ENCODE measurements at places on chromosomes 6 and 20.

DNA sequence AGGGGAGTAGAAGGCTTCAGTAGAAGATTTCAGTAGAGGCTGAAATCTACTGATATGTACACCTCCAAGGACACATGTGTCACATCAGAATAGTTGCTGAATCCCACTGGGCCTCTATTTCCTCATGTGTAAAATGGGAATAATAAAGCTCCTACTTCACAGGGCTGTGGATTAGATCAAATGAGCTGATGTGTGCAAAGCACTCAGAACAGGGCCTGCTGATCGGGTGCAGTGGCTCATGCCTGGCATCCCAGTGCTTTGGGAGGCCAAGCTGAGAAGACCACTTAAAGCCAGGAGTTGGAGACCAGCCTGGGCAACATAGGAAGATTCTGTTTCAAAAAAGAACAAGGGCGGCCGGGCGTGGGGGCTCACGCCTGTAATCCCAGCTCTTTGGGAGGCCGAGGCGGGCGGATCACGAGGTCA lies 8.1 kb upstream of the AP5S1 start:
- no peak for DNase-seq

DNA sequence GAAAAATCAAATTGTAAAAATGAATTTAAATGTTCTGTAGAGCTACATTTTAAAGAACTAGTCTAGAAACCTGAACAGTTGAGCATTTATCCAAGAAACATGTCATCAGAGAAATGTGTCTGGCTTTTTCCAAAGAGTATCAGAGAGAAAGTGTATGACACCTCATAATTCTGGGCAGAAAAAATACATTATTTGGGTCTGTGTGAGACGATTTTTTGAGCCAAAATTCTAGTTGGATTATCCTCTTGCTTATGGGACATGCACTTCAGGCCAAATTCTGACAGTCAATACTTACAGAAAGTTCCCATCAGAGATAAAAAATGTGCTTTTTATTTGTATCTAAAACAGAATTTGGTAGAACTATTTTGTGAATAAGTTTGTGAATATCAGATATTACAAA lies 1242.7 kb downstream of the EPHA7 start:
- DNase-seq: no peak

DNA sequence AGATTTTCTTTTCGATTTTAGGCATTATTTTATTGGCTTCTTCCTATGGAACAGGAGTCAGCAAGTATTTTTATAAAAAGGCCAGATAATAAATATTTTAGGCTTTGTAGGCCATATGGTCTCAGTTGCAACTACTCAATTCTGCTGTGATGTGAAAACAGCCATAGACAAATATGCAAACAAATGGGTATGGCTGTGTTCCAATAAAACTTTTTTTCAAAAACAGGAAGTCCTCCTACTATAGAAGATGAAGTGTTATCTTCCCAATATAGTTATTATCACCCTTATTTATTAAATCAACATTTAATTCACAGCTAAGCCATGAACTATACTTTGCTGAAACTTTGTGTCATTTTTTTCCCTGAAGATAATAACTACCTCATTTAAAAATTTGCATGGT lies 57.2 kb downstream of the CHD6 start:
- DNase-seq: no peak

- no peak for DNase-seq
These were observed 84.0 kb upstream of the ZNF217 start for GRCh38 chr20:53677447-53678314.

GRCh38 chr6:26097268-26097875 lies 10.1 kb downstream of the HFE start:
- peak; percentile 47 for DNase-seq

DNA sequence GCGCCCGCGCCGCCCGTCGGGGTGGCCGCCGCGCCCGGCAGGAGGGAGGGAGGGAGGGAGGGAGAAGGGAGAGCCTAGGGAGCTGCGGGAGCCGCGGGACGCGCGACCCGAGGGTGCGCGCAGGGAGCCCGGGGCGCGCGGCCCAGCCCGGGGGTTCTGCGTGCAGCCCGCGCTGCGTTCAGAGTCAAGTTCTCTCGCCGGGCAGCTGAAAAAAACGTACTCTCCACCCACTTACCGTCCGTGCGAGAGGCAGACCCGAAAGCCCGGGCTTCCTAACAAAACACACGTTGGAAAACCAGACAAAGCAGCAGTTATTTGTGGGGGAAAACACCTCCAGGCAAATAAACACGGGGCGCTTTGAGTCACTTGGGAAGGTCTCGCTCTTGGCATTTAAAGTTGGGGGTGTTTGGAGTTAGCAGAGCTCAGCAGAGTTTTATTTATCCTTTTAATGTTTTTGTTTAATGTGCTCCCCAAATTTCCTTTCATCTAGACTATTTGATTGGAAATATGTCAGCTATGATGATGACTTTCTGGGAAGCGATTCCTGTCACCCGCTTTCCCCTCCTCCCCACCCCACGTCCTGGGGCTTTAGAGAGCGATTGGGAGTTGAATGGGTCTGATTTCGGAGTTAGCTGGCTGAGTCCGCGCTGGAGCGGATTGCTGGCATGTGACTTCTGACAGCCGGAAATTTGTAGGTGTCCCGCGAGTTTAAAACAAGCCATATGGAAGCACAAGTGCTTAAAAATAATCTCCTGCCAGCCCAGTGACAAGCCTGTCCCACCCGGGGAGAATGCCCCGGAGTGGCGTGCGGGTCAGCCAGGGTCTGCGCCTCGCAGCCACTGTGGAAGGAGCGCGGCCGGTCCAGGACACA lies 1.1 kb downstream of the ESR1 start:
- peak; percentile 40 for DNase-seq

DNA sequence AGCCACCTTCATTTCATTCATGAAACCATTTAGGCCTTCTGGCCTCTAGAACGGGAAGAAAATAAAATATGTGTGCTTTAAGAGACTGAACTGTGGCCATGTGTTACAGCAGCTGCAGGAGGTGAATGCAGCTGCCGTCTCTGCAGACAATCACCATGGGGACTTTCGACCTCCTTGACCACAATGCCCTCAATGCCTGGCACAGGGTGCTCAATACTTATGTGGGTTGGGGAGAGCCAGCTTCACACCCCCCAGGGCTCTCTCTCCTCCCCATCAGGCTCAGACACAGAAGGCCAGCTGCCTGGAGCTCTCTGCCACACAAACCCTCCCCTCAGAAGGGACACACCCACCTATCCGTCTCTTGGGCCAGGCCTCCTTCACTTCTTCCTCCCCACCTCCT lies 43.5 kb downstream of the ANKRD60 start:
- no peak for DNase-seq

GRCh38 chr20:50399917-50400704 lies 110.1 kb upstream of the PTPN1 start:
- no peak for DNase-seq
